ENCODE measurements at places on chromosomes 11 and 22.
A peak's percentile ranks its signal among the peaks of the same experiment; 100 is the strongest.

GRCh38 chr11:116791002-116791812, 472 bp downstream of the APOA5 start:
- DNase-seq, result no peak

- DNase-seq, result no peak
Observed at GRCh38 chr11:77163271-77163670, 35.2 kb downstream of the MYO7A start.

- no peak for DNase-seq
Observed at GRCh38 chr11:71913756-71914526, 14.5 kb downstream of the XNDC1N start.

- DNase-seq, result no peak
Observed at GRCh38 chr11:67413266-67413849, 2.1 kb upstream of the CARNS1 start.

DNA sequence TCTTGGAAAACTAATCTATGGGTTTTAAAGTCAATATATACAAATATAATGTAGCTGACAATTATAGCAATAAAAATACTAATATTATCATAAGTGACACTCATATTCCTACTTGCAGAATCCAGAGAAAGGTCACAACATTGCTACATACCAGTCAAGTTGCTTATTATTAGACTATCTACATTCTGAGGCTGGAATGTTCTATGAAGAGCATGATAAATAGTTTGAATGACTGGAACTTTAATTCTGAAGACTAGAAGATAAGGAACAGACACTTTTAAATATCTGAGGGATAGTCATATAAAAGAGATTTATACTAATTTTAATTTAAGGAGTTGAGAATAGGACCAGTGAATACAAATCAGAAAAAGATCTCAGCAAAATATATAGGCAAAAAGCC, 146.0 kb downstream of the GUCY1A2 start:
- DNase-seq, result no peak

DNA sequence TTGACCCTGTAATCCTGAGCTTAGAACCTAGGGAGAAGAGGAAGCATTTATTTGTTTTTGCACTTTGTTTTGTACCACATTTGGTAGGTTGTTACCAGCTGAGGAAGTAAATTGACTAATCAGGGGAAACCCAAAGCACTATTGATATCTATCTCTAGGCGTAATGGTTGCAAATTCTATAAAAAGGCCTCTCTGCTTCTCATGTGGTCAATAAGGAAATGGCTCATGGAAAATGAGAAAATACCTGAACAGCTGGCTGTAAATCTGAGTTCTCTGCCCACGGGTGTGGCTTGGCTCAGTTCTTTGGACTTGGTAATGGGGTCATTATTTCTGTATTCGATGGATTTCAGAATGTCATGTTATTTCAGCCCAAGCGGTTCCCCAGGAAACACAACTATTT, 42.4 kb downstream of the BARX2 start:
- DNase-seq, result no peak

DNA sequence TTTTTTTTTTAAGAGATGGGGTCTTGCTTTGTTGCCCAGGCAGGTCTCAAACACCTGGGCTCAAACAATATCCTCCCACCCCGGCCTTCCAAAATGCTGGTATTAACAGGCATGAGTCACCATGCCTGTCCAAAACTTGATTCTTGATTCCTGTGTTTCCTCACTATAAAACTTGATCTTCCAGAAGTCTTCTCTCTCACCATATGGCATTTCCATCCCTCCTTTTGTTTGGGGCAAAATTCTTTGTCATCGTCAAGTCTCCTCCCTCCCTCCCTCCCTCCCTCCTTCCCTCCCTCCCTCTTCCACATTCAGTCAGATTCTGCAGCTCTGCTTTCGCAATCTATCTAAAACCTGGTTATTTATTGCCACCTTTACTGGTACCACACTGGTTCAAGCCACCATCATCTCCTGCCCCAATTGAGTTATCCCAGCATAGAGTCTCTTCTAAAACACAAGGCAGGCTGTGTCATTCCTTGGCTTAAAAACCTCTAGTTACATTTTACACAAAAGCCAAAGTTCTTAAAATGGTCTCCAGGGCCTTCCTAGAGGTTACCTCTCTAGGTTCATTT, 65.0 kb upstream of the HORMAD2 start:
- no peak for DNase-seq

GRCh38 chr11:115437902-115438575, 66.2 kb downstream of the CADM1 start:
- DNase-seq, result no peak

GRCh38 chr22:44622147-44622427, 79.9 kb upstream of the PRR5 start:
- no peak for DNase-seq

GRCh38 chr11:116505298-116506262, 267.2 kb downstream of the BUD13 start:
- no peak for DNase-seq

DNA sequence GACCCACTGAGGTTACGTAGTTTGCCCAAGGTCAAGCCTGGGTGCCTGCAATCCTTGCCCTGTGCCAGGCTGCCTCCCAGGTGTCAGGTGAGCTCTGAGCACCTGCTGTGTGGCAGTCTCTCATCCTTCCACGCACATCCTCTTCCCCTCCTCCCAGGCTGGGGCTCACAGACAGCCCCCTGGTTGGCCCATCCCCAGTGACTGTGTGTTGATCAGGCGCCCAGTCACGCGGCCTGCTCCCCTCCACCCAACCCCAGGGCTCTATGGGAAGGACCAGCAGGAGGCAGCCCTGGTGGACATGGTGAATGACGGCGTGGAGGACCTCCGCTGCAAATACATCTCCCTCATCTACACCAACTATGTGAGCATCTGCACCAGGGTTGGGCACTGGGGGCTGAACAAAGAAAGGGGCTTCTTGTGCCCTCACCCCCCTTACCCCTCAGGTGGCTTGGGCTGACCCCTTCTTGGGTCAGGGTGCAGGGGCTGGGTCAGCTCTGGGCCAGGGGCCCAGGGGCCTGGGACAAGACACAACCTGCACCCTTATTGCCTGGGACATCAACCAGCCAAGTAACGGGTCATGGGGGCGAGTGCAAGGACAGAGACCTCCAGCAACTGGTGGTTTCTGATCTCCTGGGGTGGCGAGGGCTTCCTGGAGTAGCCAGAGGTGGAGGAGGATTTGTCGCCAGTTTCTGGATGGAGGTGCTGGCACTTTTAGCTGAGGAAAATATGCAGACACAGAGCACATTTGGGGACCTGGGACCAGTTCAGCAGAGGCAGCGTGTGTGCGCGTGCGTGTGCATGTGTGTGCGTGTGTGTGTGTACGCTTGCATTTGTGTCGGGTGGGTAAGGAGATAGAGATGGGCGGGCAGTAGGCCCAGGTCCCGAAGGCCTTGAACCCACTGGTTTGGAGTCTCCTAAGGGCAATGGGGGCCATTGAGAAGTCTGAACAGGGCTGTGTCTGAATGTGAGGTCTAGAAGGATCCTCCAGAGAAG, 1.6 kb downstream of the GSTP1 start:
- DNase-seq, result no peak

GRCh38 chr22:22877523-22878210, 9.9 kb upstream of the IGLL5 start:
- no peak for DNase-seq

- peak; percentile 64 for DNase-seq
Observed at GRCh38 chr22:33492210-33492651, 428.0 kb downstream of the LARGE1 start.

- DNase-seq, result peak; percentile 73
Observed at GRCh38 chr11:123261345-123262106, 66.5 kb upstream of the CLMP start.

DNA sequence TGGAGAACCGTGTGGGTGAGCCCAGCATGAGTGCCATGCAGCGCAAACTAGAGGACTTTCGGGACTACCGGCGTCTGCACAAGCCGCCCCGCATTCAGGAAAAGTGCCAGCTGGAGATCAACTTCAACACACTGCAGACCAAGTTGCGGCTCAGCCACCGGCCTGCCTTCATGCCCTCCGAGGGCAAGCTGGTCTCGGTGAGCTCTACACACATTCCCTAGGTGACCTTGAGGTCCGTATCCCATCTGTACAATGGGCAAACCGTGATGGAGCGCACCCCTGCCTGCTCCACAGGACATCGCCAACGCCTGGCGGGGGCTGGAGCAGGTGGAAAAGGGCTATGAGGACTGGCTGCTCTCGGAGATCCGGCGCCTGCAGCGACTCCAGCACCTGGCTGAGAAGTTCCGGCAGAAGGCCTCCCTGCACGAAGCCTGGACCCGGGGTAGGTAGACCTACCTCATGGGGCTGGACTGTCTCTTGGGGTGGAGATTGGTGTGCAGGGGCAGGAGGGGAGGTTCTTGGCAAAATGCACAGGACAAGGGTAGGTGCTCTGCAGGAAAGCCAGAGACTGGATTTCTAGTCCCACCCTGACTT, 10.6 kb downstream of the CTSF start:
- no peak for DNase-seq

- DNase-seq, result no peak
Observed at GRCh38 chr22:44689915-44690524, 12.0 kb upstream of the PRR5 start.

DNA sequence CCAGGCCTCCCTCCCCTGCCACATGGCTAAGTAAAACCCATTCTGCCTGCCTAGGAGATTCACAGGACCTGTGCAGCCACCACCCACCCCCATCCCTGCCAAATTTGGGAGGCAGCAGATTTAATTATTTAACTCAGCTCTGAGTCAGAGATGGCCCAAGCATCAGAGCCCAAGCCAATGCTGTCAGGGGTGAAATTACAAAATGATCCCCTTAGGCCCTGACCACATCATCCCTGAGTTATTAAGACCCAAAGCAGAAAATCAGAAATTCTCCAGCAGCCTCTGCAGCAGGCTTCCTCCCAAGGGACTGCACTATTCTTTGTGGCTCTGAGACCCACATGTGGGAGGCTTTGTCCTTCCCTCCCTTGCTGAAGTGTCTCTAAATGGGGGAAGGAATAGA, 52.8 kb upstream of the RRAS2 start:
- no peak for DNase-seq

DNA sequence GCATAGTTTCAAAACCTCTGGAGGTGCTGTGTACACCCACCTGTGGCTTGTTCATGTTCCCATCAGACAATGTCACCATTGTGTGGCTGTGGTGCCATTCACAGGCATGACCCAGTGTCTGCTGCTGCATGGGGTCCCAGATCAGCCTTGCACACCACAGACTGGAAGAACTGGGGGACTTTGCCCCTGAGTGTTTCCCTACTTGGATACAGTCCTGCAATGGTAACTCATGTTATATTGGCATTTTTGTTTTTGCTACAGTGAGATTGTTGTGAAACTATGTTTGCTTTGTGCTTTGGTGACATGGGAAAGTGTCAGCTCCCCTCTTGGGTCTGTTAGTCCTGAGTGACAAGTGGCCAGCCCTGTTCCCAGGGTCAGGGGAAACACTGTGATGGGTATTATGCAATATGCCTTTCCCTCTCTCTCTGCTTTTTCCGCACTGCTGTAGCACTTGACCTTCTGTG, 108.8 kb downstream of the NAV2 start:
- DNase-seq, result peak; percentile 23

DNA sequence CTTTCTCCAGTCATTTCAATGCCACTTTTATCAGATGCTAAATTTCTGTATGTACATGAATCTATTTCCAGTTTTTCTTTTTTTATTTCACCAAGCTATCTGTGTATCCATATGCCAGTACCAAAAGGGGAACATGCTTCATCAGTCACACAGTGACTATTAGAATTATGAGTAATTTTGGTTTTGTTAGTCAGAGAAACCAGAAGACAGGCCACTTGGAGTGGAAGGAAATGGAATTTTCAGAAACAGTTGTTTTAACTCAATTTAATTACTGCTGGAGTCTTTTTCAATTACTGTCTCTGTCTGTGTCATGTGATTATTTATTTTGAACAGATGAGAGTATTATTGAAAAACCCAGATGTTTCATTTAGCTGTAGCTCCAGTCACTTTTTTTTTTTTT, 84.6 kb upstream of the ANO3 start:
- DNase-seq, result no peak

GRCh38 chr11:10605941-10606381, 37.5 kb upstream of the LYVE1 start:
- no peak for DNase-seq

DNA sequence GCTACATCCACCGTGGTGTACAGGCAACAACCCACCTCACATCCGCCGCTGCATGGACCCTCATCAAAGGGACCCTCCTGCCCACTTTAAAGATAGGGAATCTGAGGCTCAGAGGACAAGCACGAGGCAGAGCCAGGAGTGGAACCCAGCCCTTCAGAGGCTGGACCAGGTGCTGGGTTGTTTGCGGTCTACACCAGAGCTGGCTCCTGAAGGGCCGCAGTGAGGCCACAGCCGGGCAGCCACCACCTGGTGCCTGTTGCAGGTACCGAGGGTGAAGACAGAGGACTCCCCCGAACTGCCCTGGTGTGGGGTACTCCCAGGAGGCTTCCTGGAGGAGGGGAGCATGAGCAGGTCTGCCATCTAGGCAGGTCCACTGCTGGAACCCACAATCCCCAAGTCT, 78.8 kb downstream of the DHCR7 start:
- DNase-seq, result no peak

- no peak for DNase-seq
Observed at GRCh38 chr11:77789061-77789730, 31.3 kb downstream of the RSF1 start.

GRCh38 chr11:29282088-29282487, 734.7 kb downstream of the KCNA4 start:
- DNase-seq, result no peak

GRCh38 chr11:9980931-9981330, 313.1 kb downstream of the SBF2 start:
- DNase-seq, result no peak

GRCh38 chr11:119730789-119731386, 1.9 kb upstream of the NECTIN1 start:
- no peak for DNase-seq

GRCh38 chr22:20418211-20418788, 19.3 kb downstream of the SCARF2 start:
- DNase-seq, result peak; percentile 80

GRCh38 chr22:50089682-50090411, at the start of gene MOV10L1:
Gene MOV10L1 (plus strand): TSS chr22:50090006. CDS start chr22:50090089, 83 bp downstream.
- no peak for DNase-seq

DNA sequence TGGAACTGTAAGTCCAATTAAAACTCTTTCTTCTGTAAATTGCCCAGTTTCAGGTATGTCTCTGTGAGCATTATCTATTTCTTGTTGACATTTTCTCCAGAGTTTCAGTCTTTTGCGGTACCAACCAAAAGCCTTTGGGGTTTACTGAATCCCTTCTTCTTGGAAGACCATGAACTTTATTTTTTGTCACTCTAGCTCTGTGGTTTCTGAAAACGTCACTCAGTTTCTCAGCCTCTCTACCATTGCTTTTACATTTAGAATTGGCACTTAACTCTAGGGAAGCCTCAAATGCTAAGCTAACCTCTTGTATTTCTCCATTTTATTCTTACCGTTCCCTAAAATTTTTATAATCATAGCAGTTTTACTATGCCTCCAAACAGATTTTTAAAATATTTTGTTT, 237.6 kb downstream of the CSNK2A3 start:
- DNase-seq, result no peak
